ENCODE measurements at places on chromosomes 7 and 10.
A peak's percentile ranks its signal among the peaks of the same experiment; 100 is the strongest.

- no peak for DNase-seq
These were observed 152.4 kb downstream of the IMMP2L start for GRCh38 chr7:111409714-111410422.

GRCh38 chr10:129323879-129324278, 143.2 kb upstream of the MGMT start:
- DNase-seq = no peak

GRCh38 chr7:156002362-156003066, 190.3 kb upstream of the SHH start:
- no peak for DNase-seq

- DNase-seq = peak; percentile 7
These were observed 48.3 kb upstream of the FAM171A1 start for GRCh38 chr10:15419279-15419874.

GRCh38 chr10:111131168-111131799, 54.5 kb downstream of the ADRA2A start:
- DNase-seq = no peak

DNA sequence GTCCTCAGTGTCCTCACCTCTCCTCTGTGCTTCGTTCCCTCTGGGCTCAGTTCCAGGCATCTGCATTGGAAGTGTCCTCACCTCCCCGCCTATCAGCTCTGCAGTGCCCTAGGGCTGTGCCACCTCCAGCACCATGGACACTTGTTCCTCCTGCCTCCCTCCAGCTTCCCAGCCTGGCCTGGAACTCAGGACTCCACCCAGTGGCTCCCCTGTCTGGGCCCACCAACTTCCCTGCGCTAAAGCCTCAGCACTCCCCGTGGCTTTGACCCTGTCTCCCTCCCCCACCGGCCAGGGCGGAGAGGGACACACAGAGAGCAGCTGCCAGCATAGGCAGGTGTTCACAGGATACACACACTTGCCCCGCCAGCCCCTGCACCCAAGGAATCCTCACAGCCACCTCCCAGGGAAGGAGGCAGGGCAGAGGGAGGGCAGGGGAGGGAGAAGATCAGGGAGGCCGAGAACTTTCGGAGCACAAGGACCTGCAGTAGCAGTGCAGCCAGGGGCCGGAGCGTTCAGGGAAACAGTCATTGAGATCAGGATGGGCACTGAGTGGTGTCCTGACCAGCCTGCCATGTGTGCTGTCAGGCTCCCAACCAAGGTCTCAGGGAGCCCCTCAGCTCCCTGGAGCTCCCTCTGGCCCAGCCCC, 31.3 kb downstream of the ANXA8 start:
- DNase-seq = no peak

Data from stimulated activated CD4-positive, alpha-beta T cell treated with anti-CD3 and anti-CD28 coated beads, Interleukin-4, amount 100 ng/mL, for 48 hours (primary cell).